ENCODE measurements at places on chromosomes 1 and 21. TPM values are rescaled to one million over a fixed set of nuclear protein-coding genes. Genes with fewer than 3 reads are reported as not detected.

- peak; percentile 93 for DNase-seq
These were observed 36.8 kb upstream of the PODN start for GRCh38 chr1:53025034-53025768.

GRCh38 chr1:19706136-19706535, 41.5 kb downstream of the HTR6 start:
- no peak for DNase-seq

- DNase-seq = no peak
These were observed 6.4 kb upstream of the TNFRSF25 start for GRCh38 chr1:6472391-6472790.

DNA sequence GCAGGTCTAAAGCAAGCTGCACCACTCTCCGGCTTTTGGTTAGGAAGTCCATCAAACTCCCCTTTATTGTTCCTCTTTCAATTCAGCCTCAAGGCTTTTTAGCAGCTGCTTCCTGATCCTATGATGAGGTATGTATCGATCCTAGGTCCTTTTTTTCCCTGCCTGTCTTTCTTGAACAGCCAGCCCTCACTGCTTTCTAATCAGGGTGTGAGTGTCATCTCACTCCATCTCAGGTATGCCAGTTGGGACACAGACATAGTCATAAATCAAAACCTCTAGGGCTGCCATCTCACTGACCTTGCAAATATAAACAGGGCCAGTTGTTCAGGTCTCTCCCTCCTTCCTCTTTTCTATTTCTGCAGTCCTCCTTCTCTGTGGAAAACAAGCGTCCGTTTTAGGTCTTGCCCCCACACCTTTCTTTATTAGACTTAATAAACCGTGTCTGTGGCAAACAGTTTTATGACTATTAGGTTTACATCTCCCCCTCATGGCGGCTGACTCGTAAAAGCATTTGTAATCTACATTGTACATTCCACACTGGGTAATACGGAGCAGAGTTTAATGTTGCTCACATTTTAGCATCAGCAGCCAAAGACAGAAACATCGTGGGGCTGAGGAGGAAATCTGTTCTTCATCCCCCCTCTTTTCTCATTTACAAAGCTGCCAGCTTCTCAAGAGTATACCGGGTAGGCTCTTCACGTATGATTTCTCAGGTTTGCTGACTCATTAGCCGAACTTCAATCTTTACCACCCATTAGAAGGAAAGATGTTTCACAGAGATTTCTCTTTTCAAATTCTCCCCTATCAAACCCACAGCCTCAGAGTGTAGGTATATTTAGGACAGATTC, 11.6 kb downstream of the STYXL2 start:
- no peak for DNase-seq

Gene CTPS1
- total RNA-seq = 48.0 TPM
